Bronchial epithelial cell (primary cell): ENCODE measurements at places on chromosomes 1 and 21. TPM values are rescaled to one million over a fixed set of nuclear protein-coding genes. Genes with fewer than 3 reads are reported as not detected.

The LYSMD1 gene
- total RNA-seq, result 5.0 and 8.6 TPM in 2 replicates

The MINDY1 gene
- 5.5 and 13.6 TPM in 2 replicates for total RNA-seq

- peak; percentile 48 for DNase-seq
Measured at GRCh38 chr1:155051777-155052398, 772 bp downstream of the ADAM15 start.

- no peak for DNase-seq
Measured at GRCh38 chr1:59096501-59096900, 200.4 kb upstream of the FGGY start.

DNA sequence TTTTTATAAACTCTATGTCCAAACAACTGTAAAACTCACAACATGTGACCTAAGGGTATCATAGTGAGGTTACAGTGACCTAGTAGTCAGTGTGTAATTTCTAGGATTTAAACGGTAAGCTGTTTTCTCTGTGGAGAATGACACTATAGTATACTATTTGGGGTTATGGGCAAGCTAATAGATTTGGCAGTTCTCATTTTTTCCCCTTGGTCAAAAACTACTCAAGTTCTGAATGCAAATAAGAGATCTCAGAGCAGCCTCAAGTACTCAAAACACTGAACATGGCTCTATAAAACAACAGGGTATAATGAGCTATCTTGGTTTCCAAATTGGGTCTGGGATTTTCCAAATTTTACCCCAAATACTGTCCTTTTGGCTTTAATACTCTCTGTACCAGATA is 88.5 kb upstream of the HMCN1 start:
- DNase-seq, result peak; percentile 11

DNA sequence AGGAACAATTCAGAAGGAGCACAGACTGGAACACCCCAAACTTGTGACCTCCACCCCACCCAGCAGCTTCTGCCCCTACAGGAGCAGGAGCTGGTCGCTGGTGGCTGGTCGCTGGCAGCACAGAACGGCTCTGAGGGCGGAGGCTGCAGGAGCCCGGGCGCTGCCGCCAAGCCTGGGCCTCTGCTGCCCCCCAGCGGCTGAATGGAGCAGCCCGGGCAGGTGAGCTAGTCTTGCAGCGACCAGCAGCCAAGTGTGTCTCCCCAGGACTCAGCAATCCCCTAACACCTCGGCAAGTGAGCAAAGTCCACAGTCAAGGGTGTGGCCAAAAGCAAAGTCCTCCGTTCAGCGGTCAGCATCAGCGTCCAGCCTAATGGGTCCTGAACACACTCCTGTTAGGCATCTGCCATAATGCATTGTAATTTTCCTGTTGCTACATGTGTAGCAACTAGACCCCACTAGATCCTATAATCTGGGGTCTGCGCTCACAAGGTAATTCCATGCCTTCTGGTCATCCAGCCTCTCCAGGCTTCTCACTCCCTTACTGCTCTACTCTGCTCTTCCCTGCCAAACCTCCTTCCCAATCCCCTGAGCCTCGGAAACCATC is 12.1 kb upstream of the GJB5 start:
- DNase-seq, result peak; percentile 53

- DNase-seq, result peak; percentile 46
Measured at GRCh38 chr1:172360511-172360910, 60.0 kb upstream of the C1orf105 start.

- DNase-seq, result no peak
Measured at GRCh38 chr1:227390525-227390924, 72.2 kb upstream of the CDC42BPA start.

- no peak for DNase-seq
Measured at GRCh38 chr1:212461916-212462660, 29.4 kb downstream of the NENF start.

The C1orf94 gene
- not detected in 2 replicates for total RNA-seq

GRCh38 chr1:32494196-32494595 is 29.3 kb downstream of the ZBTB8B start:
- peak; percentile 78 for DNase-seq

The AQP10 gene
- total RNA-seq, result 0.13 TPM in 1 of 2 replicates, not detected in the other

- peak; percentile 91 for DNase-seq
Measured at GRCh38 chr1:48853006-48853405, 76.3 kb upstream of the BEND5 start.

The MAB21L3 gene
- 0.53 and 1.9 TPM in 2 replicates for total RNA-seq

DNA sequence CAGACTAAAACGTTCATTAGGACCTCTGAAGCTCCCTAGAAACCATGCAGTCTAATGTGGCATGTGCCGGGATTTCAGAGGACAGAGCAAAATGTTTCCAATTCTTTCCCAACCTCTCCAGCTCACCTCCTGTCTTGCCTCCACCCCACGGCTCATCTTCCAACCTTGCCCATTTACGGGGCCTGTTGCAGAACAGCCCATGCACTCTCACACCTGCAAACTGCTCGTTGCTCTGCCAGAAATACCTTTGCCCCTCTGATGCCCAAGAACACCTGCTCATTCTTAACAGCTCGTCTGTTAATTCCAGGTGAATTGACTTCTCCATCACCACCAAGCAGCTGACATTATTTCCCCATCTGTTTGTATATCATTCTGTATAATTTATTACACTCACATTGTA is 53.9 kb upstream of the LBR start:
- no peak for DNase-seq

The FOXD3 gene
- not detected in 2 replicates for total RNA-seq

DNA sequence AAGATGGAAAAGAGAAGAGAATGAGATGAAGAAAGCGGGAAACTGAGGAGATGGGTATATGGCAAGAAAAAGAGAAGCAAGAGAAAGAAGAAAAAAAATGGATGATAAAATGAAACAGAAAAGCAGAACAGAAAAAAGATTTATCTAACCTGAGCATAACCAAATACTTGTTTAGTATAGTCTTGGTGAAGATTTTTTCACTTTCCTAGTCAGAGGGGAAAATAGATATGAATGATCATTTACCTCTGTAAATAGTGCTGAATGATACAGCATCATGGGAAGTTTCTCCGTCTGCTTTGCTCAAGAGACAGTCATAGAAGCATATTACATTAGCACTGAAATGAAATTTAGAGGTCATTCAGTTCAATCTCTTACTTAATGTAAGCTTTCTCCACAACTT is 36.1 kb upstream of the PLPPR4 start:
- no peak for DNase-seq

- DNase-seq, result no peak
Measured at GRCh38 chr1:82934074-82934473, 1064.9 kb downstream of the TTLL7 start.

DNA sequence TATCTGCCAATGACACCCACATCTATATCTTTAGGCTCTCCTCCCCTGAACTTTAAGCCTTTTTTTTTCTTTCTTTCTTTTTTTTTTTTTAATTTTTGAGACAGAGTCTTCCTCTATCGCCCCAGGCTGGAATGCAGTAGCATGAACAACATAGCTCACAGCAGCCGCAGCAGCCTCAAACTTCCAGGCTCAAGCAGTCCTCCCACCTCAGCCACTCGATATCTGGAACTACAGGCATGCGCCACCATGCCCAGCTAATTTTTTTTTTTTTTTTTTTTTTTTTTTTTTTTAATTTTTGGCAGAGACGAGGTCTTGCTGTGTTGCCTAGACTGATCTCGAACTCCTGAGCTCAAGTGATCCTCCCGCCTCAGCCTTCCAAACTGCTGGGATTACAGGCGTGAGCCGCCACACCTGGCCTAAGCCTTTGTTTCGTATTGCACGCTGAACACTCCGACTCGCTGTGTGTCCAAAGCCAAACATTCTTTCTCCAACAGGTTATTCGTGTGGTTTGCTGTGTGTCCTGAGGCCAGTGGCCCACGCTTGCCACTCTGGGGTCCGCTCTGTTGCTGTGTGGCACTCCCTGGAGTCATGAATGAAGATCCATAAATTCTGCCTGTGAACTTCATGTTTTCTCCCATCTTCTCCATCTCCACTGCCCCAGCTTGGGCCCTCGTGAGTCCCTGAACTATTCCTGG is 119.4 kb downstream of the CAMTA1 start:
- DNase-seq, result peak; percentile 9

DNA sequence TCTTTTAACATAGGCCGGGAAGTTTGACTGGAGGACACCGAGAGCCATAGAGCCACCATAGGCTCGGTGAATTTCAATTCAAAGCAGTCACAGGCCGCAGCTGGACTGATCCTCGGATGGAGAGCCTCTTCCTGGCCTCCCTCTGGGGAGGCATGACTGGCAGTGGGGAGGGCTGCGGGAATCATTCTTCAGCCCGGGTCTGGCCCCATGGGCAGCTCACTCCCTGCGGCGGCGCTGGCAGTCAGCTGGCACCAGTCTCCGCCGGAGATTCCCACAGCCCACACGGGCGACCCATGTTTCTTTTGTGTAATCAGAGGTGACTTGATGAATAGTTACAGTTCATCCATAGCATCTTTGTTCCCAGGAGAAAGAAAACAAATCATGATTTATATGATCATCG is 10.6 kb downstream of the ESPN start:
- no peak for DNase-seq

The LDLRAD1 gene
- 0.26 and 0.90 TPM in 2 replicates for total RNA-seq

GRCh38 chr21:38468989-38469388 is 29.3 kb downstream of the ERG start:
- DNase-seq, result peak; percentile 88

GRCh38 chr1:203239526-203240305 is 10.2 kb upstream of the CHIT1 start:
- peak; percentile 13 for DNase-seq

- DNase-seq, result peak; percentile 80
Measured at GRCh38 chr1:157390651-157391050, 161.7 kb downstream of the FCRL5 start.

DNA sequence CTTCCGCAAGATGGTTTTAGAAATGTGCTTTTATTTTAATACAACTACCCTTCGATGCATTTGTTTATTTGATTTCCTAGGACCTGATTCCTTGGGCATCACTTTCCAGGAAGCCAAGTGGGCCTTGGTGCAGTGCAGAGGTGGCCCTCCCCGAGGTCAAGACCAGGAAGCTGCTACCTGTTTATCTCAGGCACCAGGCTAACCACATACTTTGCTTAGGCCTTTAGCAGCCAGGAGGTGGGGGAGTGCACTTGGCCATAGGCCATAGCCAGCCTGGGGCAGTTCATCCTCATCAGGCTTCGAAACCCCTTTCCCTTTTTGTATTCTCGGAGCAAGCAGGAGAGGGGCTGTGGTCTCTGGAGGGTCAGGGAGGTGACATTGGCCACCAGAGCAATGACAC is 45.4 kb downstream of the SMYD2 start:
- DNase-seq, result no peak

DNA sequence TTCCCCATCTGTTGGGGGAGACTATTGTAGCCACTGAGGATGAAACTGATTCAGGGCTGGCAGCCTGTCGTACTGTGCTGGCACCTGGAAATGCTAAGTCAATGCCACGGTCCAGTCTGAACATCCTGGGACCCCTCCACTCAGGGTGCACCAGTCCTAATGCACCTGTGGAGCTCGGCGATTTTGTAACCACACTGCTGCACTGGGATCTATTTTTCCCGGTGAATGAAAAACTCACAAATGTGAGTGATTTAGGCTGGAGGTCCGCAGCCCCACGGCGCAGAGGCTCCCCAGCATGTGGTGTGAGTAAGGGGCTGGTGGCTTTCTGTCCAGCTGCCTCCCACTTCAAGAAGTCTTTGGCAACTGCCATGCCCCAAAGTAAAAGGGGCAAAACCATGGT is 35.5 kb downstream of the SETD4 start:
- no peak for DNase-seq

The NPL gene
- total RNA-seq, result 2.4 and 18.8 TPM in 2 replicates

DNA sequence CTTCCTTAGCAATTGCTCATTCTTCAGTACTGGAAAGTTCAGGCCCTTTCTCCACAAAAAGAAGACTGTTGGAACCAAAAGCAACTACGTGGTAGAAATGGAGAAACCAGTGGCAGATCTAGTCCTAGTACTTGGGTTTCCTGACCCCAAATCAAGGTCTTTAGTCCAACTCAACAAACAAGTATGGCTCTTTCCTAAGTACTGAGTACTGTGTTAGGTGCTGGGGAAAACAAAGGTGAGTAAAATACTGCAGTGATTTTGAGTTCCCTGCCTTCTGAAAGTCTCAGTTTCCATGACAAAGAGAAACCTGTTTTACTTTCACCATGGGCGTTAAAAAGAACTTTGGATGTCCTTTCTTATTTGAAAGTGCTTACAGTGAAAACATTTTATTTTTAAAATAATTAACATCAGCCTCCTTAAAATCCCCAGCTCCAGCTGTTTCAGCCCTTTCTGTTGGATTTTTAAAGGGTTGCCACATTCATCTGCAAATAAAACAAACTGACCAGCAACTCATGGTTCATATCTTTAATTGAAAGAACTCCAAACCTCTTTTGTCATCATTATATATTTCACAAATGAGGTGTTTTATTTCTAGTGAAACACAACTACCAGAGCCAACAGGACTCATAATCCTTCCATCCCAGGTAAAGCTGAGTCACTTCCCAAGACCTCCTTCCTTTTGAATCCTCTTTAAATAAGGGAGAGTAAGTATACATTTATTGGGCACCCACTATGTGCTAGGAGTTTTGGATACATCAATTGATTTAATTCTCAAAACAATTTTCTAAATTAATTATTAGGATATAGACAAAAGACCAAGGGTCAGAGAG is 35.4 kb downstream of the PLPP3 start:
- DNase-seq, result peak; percentile 44

- DNase-seq, result peak; percentile 31
Measured at GRCh38 chr1:4603295-4604110, 50.9 kb upstream of the AJAP1 start.

GRCh38 chr1:243246916-243247315 is 8.2 kb downstream of the CEP170 start:
- no peak for DNase-seq

The PLD5 gene
- under 0.01 TPM in 1 of 2 replicates, not detected in the other for total RNA-seq

GRCh38 chr1:92374223-92374622 is 75.4 kb downstream of the RPAP2 start:
- no peak for DNase-seq

- no peak for DNase-seq
Measured at GRCh38 chr21:19122356-19122755, 718.8 kb upstream of the TMPRSS15 start.

- DNase-seq, result no peak
Measured at GRCh38 chr21:29175408-29176134, 45.1 kb downstream of the MAP3K7CL start.

- peak; percentile 12 for DNase-seq
Measured at GRCh38 chr1:211547710-211548109, 31.3 kb downstream of the SLC30A1 start.

- DNase-seq, result no peak
Measured at GRCh38 chr21:37742115-37742514, 174.1 kb downstream of the KCNJ6 start.

GRCh38 chr1:179327679-179328078 is 34.1 kb downstream of the SOAT1 start:
- no peak for DNase-seq

- DNase-seq, result no peak
Measured at GRCh38 chr21:33811167-33812010, 104.2 kb downstream of the ATP5PO start.
